ENCODE measurements at places on chromosomes 13 and 19. TPM values are rescaled to one million over a fixed set of nuclear protein-coding genes. Genes with fewer than 3 reads are reported as not detected.

SPPL2B gene
- 57.3 TPM for total RNA-seq

JAK3 gene
- total RNA-seq: 3.4 TPM

PCDH20 gene
- total RNA-seq: not detected

ZSCAN5C gene
- not detected for total RNA-seq

ZNF534 gene
- not detected for total RNA-seq

MEIS3 gene
- 46.6 TPM for total RNA-seq

TEX30 gene
- total RNA-seq: 20.9 TPM

ZNF738 gene
- 6.8 TPM for total RNA-seq

TNFSF9 gene
- total RNA-seq: 0.14 TPM

KLK6 gene
- total RNA-seq: not detected

TARM1 gene
- not detected for total RNA-seq

UBE2L5 gene
- total RNA-seq: 0.09 TPM

MEDAG gene
- 5.0 TPM for total RNA-seq

CAMSAP3 gene
- total RNA-seq: not detected

KLK14 gene
- not detected for total RNA-seq

APC2 gene
- total RNA-seq: 0.46 TPM

TGFBR3L gene
- 2.7 TPM for total RNA-seq

ZNF226 gene
- 16.3 TPM for total RNA-seq

GGN gene
- total RNA-seq: 0.30 TPM

CEACAM8 gene
- total RNA-seq: not detected

Measured in smooth muscle cell of the umbilical artery (primary cell).